ENCODE measurements at places on chromosomes 6 and 20. TPM values are rescaled to one million over a fixed set of nuclear protein-coding genes. Genes with fewer than 3 reads are reported as not detected.

Gene SMLR1
- not detected for total RNA-seq

Gene UBE2C
- 5.9 TPM for total RNA-seq

Gene DNAH8
- total RNA-seq, result 0.03 TPM

Gene BLCAP
- total RNA-seq, result 67.6 TPM

Gene SLC52A3
- total RNA-seq, result 1.6 TPM

Gene LHFPL5
- total RNA-seq, result not detected

Gene LY6G6F
- total RNA-seq, result 1.4 TPM

Gene C20orf96
- 8.3 TPM for total RNA-seq

Gene BPIFB1
- total RNA-seq, result 121 TPM

Gene SCUBE3
- total RNA-seq, result 2.2 TPM

Gene RFX6
- not detected for total RNA-seq

Gene RBM38
- 17.6 TPM for total RNA-seq

Gene PTGIS
- total RNA-seq, result 46.0 TPM

Gene UST
- total RNA-seq, result 17.0 TPM

Gene HCK
- 30.8 TPM for total RNA-seq

Gene BPIFA1
- total RNA-seq, result not detected

Gene LY86
- 11.1 TPM for total RNA-seq

Gene BANF2
- total RNA-seq, result not detected

Gene FKBP5
- 114 TPM for total RNA-seq

Gene AVP
- total RNA-seq, result not detected

Gene HS3ST5
- total RNA-seq, result not detected

Gene CAP2
- 6.5 TPM for total RNA-seq

Gene FOXC1
- 3.4 TPM for total RNA-seq

Gene LY6G5B
- total RNA-seq, result 6.9 TPM

Gene MUC22
- 0.20 TPM for total RNA-seq

Gene MLN
- total RNA-seq, result not detected

Gene MACROD2
- total RNA-seq, result 21.3 TPM

Gene SLC35F1
- 0.18 TPM for total RNA-seq

Gene BHLHE23
- total RNA-seq, result not detected

Gene L3MBTL1
- total RNA-seq, result 8.7 TPM

Gene ENPP3
- total RNA-seq, result 0.50 TPM

Gene PHF1
- 43.4 TPM for total RNA-seq

Gene VSX1
- total RNA-seq, result not detected

Gene NKAPL
- total RNA-seq, result 1.5 TPM

Gene SLC4A11
- 3.5 TPM for total RNA-seq

Gene KHDC1
- 1.9 TPM for total RNA-seq

Gene MCHR2
- not detected for total RNA-seq

Gene BMP7
- total RNA-seq, result 0.67 TPM

Gene HLA-DOB
- total RNA-seq, result 2.8 TPM

Gene CTAGE9
- total RNA-seq, result not detected

Gene PGBD1
- 3.8 TPM for total RNA-seq

Gene NPEPL1
- total RNA-seq, result 30.8 TPM

Gene EPPIN
- total RNA-seq, result not detected

Gene TMEM151B
- not detected for total RNA-seq

Gene LAMA2
- total RNA-seq, result 86.4 TPM

Gene ECT2L
- total RNA-seq, result not detected

Gene UNC5CL
- total RNA-seq, result 3.1 TPM

Gene KCNS1
- total RNA-seq, result 0.99 TPM

Gene EPB41L1
- total RNA-seq, result 41.5 TPM

Gene CRISP3
- not detected for total RNA-seq

Measured in left lung (tissue), 14 donors.